CD4-positive, alpha-beta memory T cell (primary cell): ENCODE measurements at places on chromosomes 2 and 18.

DNA sequence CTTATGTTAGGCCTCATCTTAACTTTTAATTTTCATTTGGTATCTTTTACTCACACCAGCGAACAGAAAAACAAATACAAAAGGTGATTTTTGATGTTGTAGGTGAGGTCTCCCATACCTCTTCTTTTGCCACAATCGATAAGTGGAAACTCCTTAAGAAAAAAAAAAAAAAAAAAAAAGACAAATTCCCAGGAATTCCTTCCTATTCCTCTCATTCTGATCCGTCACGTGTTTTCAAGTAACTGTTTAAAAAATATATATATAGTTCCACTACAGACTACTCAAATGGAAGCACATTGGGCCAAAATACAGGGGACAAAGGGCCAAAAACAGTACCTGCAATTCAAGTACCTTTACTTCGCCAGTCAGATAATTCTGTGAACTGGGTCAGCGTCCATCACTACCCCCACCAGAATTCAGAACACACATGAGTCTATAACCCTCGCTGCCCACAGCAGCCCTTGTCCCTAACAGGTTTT is 16.5 kb downstream of the NMUR1 start:
- DNase-seq: no peak

DNA sequence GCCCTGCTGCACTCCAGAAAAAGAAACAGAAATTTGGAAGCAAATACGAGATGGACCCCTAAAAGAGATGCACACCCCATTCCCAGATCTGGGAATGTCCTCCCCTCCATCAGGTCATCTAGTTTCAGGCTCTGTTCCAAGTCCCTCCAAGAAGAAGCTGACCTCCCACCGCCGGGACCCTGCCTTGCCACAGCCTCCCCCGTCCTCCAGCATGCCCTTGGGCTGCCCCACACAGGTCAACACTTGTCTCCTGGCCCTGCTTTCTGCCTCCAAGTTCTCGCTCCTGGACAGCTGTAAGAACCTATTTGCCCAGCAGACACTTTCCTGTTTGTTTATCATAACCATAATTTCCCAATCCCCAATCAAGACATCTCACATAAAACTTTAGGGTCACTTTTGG is 2.0 kb downstream of the ASPRV1 start:
- no peak for DNase-seq

DNA sequence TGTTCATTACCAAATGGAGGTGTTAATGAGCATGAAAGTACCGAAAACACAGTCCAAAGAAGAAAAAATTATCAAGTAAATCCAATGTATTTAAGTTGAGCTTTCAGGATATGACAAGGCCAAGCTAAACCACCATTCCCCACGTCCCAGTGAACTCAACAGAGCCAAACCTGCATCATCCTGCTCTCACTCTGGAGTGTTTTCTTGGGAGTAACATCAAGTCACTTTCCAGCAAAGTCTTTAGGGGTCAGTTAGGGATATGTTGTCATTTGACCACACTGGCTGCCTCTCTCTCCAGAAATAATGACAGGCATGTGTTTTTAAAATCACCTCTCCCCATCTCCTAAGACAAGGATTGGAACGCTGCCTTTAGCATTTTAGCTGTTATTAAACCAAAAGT is 140.5 kb downstream of the SRBD1 start:
- DNase-seq: no peak

- DNase-seq: no peak
These were observed 24.0 kb downstream of the PKDCC start for GRCh38 chr2:42071791-42072190.

DNA sequence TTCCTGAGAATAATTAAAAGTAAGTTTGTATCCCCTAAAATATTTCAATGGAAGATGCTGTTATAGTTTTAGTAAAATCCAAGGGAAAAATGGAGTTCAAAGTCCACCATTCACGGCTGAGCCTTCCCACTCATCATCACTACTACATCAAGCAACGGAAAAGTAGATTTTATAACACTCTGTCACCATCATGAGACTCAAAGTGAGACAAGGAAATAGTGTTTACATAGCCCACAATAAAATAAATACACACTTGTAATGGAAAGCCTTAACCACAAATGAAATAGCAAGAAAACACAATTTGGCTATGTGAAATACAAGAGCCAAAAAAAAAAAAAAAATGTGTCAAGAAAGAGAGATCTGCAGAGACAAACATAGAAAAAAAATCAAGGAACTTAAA is 569.9 kb upstream of the REG3G start:
- DNase-seq: no peak

GRCh38 chr2:17594533-17595401 is 54.3 kb downstream of the VSNL1 start:
- no peak for DNase-seq

DNA sequence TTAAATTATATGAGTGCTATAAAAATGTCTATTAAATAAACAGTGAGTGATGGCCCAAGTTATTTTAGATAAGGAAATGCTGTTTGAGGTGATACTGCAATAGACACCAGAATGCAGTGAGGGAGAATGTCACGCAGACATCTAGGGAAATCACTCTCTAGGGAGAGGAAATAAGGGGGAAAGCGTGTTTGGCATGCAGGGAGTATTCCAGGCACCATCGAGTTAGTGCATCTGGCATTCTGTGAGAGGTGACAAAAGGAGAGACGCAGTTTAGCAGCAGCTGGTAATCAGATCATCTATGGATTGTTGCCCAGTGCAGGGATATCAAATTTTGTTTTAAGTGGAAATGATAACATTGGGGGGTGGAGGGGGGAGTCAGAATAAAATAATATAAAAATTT is 175.4 kb upstream of the NETO1 start:
- no peak for DNase-seq

DNA sequence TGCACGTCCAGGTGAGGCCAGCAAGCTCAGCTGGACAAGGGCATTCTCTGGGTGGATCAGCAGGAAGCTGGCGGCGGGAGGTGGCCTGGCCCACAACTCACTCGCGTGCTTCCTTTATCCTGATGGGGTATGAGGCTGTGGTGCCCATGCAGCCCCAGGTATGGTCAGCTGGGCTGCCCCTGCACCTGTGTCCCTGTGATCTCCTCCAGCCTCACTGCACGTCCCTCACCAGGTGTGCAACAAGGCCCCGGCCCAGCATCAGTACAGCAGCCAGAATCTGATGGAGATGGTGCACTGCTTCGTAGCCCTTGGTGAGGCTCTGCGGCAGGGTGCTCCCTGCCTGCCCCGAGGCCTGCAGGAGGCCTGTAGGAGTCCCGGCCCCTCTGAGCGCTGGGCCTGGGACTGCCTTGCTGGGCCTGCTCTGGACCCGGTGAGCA is 17.6 kb downstream of the MROH2A start:
- no peak for DNase-seq

DNA sequence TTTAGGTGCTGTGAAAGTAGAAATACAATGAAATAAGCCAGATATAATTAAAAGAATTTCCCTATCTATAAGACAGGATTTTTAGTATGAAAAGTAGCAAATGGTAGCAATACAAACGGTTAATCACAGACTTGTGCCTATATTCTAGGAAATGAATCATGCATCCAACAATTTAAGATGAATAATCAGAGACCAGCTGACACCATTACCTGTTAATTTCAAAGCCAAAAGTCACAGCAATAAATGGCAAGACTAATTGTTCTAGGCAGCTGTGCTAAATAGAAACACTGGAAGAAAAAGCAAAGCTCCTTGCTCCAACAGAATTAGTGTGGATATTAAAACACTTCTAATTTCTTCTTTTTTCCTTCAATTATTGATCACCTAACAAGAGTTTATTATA is 35.1 kb upstream of the MPP4 start:
- no peak for DNase-seq

DNA sequence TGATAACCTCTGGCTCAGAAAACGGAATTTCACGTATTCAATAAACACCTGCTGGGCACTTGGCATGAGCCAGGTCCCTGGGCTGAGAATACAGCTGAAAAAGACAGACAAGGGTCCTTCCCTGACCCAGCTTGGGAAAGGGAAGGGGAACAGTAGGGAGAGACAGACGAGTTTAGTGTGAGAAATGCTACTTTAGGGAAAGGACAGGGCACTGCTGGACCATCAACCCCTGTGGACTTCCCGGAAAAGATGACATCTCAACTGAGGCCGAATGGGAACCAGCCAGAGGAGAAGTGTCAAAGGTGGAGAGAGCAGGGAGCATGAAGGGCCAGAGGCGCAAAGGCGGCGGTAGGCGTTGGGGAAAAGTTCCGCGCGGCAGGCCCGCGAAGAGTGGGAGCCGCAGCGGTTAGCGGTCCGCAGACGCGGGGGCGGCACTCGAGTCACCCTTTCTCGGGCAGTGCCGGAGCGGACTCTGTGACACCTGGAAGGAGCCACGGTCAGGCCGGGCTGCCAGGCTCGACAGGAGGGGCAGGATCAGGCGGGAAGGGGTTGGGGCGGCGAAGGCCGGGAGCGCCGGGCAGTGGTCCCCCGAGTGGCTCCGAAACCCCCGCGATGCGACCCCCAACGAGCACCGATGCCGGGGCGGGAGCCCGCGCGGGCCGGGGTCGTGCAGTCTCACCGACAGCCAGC is 519 bp downstream of the TEX261 start:
- no peak for DNase-seq

DNA sequence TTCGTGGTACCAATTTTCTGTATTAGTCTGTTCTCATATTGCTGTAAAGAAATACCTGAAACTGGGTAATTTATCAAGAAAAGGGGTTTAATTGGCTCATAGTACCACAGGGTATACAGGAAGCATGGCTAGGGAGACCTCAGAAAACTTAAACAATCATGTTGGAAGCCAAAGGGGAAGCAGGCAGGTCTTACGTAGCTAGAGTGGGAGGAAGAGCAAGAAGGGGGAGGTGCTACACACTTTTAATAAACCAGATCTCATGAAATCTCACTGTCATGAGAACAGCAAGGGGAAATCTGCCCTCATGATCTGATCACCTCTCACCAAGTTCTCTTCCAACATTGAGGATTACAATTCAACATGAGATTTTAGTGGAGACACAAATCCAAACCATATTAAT is 226.8 kb upstream of the TPO start:
- DNase-seq: no peak
